Suppressor macrophage (primary cell): ENCODE measurements at places on chromosomes 4 and X.

GRCh38 chr4:24704149-24704548 is 91.2 kb upstream of the SOD3 start:
- DNase-seq: no peak

DNA sequence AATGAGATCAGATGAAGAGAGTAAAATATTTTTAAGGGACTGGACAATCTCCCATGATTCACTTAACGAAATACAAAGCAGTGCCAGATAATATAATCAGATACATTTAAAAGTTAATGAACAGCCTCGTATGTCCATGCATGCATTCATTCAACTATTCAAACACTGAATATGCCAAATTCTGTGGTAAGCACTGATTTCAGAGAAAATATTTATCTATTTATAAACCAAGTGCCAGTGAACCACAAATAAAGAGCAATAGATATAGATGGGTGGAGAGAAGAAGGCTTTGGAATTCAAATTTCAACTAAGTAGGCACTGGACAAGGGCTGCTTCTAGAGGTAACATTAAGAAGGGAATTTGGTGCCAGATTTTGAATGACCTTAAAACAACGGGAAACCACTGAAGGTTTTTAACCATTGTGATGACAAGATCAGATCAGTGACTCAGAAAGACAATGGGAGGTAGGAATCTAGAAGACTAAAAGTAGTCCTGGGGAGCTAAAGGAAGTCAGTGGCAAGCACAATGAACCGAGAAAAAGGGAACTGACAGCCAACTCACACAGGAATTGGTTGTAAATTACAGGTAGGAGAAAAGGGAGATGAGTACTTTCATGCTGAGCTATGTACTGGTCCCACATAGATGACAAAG is 14.2 kb downstream of the ELOVL6 start:
- no peak for DNase-seq

DNA sequence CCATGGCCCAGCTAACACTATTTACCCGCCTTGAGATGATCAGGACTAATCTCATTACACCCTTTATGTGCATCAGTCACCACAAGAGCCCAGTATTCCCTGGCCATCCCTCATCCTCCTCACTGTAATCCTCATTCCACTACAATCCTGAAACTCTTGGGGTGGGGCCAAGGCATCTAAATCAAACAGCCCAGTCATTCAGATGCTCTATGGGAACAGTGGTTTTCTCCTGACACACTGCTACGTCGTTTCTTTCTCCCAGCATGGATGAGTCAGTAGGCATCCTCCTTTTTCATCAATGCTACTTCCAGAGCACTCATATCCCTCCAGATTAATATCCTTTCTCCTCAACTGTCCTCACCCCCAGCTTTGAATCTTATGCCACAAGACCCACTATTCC is 5.6 kb downstream of the SDAD1 start:
- no peak for DNase-seq

DNA sequence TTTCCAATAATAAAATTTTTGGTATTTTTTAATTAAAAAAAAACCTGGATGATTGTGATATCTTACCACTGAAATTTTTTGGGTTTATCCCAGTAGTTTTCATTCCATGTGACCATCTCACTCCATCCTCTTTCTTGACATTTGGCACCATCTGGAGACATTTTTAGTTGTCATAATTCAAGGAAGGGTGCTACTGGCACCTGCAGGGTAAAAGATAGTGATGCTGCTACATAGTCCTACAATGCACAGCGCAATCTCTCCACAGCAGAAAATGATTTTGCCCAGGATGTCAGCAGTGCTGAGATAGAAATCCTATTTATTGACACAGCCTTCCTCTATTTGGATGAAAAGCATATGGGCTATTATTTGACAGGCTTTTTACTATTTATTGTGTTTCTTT is 79.3 kb downstream of the RBPJ start:
- no peak for DNase-seq
